Central memory CD4-positive, alpha-beta T cell (primary cell): ENCODE measurements at places on chromosomes 16 and 17.

GRCh38 chr17:61617330-61617729, 26.3 kb upstream of the NACA2 start:
- no peak for DNase-seq

DNA sequence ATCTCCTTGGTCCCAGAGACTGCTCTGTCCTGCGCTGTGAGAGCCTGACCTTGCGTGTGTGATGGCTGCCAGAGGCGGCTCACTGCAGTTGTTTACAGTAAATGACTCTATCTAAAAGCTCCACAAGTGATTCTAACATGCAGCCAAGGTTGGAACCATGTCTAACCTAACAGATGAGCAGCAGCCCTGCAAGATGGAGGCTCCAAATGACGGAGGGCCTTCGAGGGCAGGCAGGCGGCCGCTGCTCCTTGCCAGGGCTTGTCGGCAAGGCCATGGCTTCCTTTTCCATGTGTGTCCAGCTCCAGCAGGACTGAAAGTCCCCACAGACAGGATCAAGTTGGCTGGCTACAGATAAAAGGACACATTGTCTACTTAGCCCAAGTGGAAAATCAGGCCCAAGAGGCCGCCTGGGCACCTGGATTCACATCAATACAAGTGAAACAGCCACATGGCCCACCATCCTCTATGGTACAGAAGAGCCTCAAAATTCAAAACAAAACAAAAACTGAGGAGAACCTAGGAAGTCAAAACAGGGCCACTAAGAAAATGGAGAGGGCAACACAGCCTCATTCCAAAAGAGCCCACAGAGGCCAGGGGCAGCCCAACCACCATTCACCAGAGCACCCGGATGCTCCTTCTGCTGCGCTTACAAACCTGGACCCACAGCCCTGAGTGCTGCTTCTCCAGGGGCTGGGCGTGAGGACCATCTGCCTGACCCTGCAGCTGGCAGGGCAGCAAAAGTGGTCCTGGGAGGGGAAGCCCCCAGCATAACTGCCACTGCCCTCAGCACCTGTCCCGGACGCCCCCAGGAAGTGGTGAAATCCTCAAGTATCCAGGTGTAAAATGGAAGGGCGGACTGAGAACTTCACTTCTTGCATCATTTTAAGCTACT, 65.0 kb downstream of the AMFR start:
- DNase-seq, result no peak

DNA sequence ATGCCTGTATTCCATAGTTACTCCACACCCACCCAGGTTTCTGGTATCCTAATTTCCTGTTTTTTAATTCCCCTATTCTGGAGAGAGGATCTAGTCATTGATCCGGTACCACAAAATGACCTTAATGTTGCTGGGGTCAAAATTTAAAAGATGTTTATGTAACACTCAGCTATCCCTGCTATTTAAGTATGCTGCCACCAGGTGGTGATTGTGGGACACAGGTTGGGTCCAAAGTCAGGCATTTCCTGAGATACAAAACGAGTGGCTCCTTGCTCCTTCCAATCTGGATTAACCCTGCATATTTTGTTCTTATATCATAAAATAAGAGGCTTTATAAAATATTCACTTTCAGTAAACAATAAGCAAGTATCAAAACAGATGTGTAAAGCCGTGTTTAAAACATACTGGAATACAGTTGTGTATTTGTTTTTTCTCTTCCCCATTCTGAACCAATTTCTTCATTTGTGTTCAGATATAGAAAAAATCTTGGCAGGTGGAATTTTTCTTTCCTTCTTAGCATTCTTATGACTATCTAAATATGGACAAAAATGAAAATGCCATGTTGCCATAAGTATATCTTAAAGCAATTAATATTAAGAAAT, 16.3 kb downstream of the HS3ST4 start:
- no peak for DNase-seq

- no peak for DNase-seq
These were observed 135.5 kb downstream of the MGAT5B start for GRCh38 chr17:77003699-77004098.

DNA sequence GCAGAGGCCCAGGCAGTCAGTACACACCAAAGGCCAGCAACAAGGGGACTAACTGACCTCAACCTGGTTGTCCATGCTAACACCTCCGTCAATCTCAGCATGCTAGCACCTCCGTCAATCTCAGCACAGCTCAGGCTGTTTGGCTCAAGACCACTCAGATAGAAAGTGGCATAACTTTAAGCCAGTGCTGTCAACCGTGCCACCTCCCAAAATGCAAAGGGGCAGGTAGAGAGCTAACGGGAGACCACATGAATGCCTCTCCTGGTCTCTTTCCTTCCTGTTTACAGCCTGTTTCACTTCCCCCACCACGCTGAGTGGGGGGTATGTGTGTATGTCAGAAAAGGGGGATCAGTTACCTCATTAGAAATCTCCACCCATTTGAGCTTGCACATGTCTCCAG, 3.3 kb downstream of the UBTF start:
- DNase-seq, result peak; percentile 56

DNA sequence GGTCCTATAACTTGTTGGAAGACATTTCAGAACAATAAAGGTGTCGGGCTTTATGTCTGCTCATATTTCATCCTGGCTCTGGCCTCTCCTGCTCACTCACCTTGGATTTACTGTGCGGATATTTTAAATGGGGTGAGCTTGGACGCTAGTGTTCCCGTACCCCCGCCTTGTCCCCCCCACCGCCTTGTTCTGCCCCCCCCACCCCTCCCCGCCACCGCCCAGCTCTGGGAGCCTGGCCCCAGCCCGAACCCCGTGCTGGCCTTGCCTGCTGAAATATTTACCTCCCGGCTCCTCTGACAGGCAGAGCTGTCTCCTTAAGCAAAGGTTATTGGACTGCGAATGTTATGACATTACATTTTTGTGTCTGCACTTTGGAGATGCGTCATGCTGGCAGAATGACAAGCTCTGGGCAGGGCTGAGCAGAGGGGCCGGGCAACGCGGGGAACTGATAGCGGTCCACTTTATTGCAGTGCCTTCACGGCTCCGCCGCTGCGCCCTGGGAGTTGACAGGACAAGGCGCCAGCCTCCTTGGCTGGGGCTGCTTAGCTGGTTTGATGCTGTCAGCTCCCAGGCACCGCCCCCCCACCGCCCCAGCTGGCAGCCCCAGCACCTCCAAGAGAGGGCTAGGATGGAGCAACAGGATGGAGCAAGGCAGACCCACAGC, 222.5 kb upstream of the GSE1 start:
- no peak for DNase-seq

GRCh38 chr16:59295993-59296736, 562.0 kb upstream of the GOT2 start:
- no peak for DNase-seq

DNA sequence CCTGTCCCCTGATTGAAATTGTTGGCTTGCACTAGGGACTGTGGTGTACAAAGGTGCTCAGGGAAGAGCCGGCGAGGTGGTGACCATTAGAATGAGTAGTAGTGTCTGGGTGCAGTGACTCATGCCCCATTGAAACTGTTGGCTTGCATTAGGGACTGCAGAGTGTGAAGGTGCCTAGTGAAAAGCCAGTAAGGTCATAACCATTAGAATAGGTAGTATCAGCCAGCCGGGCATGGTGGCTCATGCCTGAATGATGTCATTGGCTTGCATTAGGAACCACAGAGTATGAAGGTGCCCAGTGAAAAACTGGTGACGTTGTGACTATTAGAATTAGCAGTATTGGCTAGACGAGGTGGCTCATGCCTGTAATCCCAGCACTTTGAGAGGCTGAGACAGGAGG, 78.9 kb downstream of the ABCC6 start:
- no peak for DNase-seq

DNA sequence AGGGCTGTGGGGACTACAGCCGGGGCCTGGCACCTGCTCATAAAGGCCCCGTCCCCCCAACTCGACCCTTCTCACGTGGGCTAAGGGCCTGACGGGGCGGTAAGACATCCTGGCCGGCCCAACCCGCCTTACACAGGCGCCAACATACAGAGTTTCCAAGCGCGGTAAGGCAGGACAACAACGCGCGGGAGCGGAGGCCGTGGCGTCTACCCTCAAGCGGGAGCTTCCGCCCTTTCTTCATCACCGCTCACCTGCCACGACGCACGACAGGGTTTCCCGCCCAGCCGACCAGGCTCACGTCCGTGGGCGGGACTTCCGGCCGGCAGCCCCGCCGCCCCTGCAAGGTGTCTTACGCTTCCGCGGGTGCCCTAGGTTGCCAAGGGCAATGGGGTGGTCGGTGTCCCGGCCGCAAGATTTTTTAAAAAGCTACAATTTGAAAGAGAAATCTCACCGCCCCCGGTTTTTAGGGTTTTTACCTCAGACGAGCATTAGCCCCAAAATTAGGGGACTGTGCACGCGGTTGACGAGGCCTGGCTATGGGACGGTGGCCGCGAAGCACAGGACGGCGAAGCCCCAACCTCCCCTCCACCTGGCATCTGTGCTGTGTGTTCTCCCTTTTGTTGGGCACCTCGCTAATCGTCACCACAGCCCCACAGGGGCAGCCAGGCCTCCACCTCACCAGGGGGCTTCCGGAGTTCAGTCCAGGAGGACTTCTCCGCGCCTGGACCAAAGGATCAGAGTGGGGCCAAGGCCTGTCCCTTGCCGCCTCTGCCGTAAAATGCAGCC, at the start of gene TERB1:
TERB1 (minus strand) TSS at position 265 of the 786 bp plus-strand sequence. CDS start 4,786 bp downstream, outside the sequence.
- DNase-seq, result no peak

- no peak for DNase-seq
These were observed 42.6 kb downstream of the KLHDC4 start for GRCh38 chr16:87723226-87723623.

DNA sequence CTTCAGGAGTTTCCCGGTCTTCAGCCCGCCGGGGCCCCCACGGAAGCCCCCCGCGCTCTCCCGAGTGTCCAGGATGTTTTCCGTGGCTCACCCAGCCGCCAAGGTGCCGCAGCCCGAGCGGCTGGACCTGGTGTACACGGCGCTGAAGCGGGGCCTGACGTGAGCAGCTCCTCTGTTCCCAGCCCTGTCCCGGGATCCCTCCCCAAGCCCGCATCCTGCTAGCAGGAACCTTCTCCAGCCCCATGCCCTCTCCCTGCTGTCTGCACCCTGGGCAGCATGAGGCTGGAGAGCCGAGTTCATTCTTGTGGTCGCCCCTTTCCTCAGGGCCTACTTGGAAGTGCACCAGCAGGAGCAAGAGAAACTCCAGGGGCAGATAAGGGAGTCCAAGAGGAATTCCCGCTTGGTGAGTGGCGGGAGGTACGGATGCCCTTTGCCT, 10.1 kb downstream of the RIPOR1 start:
- DNase-seq, result no peak

DNA sequence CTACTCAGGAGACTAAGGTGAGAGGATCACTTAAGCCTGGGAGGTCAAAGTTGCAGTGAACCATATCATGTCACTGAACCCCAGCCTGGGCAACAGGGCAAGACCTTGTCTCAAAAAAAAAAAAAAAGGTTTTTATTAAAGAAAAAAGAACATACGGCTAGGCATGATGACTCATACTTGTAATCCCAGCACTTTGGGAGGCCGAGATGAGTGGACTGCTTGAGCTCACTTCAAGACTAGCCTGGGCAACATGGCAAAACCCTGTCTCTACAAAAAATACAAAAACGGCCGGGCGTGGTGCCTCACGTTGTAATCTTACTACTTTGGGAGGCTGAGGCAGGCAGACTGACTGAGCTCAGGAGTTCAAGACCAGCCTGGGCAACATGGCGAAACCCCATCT, 38.4 kb downstream of the RANBP10 start:
- no peak for DNase-seq

DNA sequence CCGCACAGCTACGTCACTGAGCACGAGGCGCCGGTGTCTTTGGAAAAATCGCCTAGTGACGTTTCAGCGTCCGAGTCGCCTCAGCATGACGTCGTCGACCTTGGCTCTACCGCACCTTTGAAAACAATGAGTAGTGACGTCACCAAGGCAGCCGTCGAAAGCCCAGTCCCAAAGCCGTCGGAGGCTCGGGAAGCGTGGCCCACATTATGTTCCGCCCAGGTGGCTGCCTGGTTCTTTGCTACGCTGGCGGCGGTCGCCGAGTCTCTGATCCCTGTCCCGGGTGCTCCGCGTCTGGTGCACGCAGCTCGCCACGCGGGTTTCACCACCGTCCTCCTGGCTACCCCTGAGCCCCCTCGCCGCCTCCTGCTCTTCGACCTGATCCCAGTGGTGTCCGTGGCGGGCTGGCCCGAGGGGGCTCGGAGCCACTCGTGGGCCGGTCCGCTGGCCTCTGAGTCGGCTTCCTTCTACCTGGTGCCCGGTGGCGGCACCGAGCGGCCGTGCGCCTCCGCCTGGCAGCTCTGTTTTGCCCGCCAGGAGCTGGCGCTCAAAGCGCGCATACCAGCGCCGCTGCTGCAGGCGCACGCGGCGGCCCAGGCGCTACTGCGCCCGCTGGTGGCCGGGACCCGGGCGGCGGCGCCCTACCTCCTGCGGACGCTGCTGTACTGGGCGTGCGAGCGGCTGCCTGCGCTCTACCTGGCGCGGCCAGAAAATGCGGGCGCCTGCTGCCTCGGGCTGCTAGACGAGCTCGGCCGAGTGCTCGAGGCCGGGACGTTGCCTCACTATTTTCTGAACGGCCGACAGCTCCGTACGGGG, 1.5 kb downstream of the TMEM102 start:
- peak; percentile 80 for DNase-seq

DNA sequence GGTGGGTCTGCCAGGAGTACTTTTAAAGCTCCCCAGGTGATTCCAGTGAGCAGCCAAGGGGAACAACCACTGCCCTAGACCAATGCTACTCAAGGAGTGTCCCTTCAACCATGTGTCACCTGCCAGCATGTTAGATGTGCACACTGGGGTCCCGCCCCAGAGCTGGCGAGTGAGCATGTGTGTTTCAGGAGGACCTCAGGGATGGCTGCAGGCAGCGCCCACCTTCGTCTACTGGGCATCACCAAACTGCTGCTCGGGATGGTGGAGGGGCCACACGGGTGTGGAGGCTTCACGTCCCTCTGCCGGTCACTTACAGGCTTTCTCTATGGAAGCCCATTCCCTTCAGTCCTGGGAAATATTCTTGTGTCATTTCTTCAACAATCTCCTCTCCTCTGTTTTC, 29.0 kb upstream of the DOC2B start:
- no peak for DNase-seq

GRCh38 chr16:89392881-89393737, 97.3 kb downstream of the ANKRD11 start:
- DNase-seq, result no peak

- no peak for DNase-seq
These were observed 396.6 kb upstream of the DYNLRB2 start for GRCh38 chr16:80144191-80144590.

DNA sequence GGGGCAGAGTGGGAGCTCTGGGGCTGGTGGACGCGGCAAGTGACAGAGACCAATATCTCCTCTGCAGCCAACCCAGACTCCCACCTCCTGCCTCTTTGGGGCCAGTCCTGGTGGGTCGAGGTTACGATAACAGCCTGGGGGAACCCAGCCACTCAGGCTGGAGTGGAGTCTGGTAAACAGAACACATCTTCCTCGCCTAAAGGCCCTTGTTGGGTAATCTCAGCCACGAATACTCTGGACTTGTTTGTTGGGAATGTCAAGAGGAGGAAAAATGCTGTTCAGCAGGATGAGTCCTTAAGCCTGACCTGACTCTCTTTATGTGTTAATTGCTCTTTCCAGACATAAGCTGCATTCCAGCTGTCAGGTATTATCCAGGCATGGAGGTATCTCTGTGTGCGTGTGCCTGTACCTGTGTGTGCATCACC, 8.0 kb upstream of the SPNS2 start:
- DNase-seq, result no peak
